ENCODE measurements at places on chromosomes 2 and 18. TPM values are rescaled to one million over a fixed set of nuclear protein-coding genes. Genes with fewer than 3 reads are reported as not detected.

GRCh38 chr2:2941205-2941604 lies 436.4 kb downstream of the EIPR1 start:
- no peaks in the 10 kb centered on the region for H3K4me1 ChIP-seq
- no peaks in the 10 kb centered on the region for H3K27me3 ChIP-seq
- H3K36me3 ChIP-seq = peaks cover 11% of the 10 kb centered on the region
- H3K27ac ChIP-seq = no peak overlapping the region

- no peaks in the 10 kb centered on the region for H3K36me3 ChIP-seq
- DNase-seq = no peak
- no peak overlapping the region for H3K4me3 ChIP-seq
- no peak overlapping the region for H3K27ac ChIP-seq
- H3K4me1 ChIP-seq = no peaks in the 10 kb centered on the region
These were observed 399.8 kb downstream of the SATB2 start for GRCh38 chr2:199057936-199058335.

DNA sequence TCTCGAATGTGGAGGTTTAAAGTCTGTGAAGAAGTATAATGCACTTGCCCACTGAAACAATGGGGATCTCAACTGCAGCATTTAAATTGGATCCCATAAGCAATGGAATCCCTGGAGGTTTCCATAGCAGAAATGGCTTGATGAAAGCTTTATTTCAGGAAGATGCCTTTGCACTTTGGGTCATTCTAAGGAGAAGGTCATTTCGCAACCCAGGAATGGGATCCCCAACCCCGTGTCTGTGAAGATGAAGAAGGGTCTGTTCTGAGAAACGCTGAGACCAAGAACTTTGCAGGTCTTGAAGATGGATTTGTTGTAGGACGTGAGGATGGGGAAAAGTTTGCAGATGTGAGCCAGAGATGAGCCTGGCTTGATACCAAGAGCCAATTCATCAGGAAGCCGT lies 1.8 kb upstream of the KCNG3 start:
- no peak for DNase-seq
- peaks cover 2% of the 10 kb centered on the region for H3K27me3 ChIP-seq
- H3K36me3 ChIP-seq = peaks cover under 1% of the 10 kb centered on the region
- H3K4me3 ChIP-seq = peak overlapping the region; percentile 96
- H3K27ac ChIP-seq = no peak overlapping the region

DNA sequence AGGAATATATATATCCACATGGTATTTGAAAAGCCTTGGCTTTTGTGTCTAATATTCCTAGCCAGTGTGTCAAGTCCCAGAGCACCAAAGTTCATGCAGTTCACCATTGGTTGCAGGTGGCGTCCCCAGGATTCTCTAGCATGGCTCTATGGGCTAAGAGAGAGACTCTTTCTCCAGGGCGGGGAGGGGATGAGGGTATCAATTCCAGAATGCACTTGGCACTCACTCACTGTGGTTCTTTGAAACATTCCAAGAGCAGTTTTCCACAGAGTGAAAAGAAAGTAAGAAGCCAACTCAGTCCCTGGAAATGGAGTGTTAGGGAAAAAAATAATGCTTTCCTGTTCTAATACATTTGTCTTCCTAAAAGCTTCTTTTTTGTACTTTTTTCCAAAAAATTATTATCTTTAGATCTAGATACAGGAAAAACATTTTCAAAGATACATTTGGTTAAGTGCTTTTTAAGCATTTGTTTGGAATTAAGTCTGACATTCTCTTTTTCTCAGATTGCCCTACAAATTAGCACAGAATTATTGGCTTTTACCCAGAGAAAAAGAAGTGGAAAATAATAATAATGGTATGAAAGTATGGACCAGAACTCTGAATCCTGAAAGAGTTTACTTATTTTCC lies 239.9 kb downstream of the PAX3 start:
- no peaks in the 10 kb centered on the region for H3K36me3 ChIP-seq
- H3K4me1 ChIP-seq = no peaks in the 10 kb centered on the region
- DNase-seq = no peak
- H3K4me3 ChIP-seq = no peak overlapping the region
- no peak overlapping the region for H3K27ac ChIP-seq
- peaks cover 33% of the 10 kb centered on the region for H3K27me3 ChIP-seq

Gene CXCR1
- total RNA-seq = not detected

Gene REG3G
- total RNA-seq = not detected

Gene DTNA
- 27.8 TPM for total RNA-seq

Gene HOXD10
- not detected for total RNA-seq

Gene GPR17
- total RNA-seq = 0.35 TPM

Gene TMEM169
- total RNA-seq = 1.0 TPM

Data from H9 (cell line).